ENCODE measurements at places on chromosomes 3 and 15.

DNA sequence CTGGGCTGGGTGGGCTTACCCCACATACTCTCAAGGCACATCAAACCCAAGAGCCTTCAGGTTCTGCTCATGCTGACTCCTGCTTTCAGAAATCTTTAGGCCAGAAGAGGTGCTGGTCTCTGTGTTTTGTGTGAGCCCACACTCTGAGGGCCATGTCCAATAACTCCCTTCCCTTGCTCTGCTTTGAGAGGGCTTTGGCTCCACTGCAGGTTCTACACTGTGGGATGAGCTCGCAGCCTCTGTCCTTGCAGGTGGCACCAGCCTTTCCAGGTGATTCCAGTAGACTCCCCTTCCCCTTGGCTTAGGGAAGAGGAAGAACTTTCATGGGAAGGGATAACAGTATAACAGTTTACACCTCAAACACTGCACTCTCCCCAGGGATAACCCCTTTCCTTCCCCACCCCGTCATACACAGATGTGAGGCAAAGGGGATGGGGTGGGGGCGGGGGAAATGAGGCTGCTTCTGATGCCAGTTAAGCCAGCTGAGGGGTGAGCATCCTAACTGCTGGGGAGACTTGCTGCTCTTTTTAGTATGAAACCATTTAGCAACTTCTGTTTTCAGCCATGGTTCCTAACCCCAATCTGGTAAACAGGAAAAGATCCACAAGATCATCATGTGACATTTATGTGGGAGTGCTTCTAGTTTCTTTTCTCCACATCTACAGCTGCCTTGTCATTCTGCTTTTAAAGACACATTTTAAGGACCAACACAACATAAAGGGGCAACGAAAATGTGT is 262.4 kb downstream of the SLC9A9 start:
- DNase-seq = no peak

DNA sequence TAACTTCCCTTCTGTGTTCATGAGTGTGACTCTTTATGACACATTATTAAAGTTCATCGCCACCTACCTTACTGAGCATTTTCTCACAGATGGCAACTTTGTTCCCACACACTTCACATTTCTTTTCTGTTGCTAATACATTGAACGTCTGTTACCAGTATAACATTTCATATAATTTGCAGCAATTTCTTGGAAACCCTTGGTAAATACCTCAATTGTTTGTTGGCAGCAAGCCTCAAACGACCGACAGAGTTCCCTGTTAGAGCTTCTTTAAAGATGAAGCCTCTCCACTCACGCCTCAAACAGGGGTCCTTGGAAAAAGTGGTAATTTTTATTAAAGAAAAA is 3.2 kb upstream of the CHSY1 start:
- DNase-seq = no peak

GRCh38 chr3:113214917-113215595 is 3.7 kb downstream of the BOC start:
- no peak for DNase-seq

DNA sequence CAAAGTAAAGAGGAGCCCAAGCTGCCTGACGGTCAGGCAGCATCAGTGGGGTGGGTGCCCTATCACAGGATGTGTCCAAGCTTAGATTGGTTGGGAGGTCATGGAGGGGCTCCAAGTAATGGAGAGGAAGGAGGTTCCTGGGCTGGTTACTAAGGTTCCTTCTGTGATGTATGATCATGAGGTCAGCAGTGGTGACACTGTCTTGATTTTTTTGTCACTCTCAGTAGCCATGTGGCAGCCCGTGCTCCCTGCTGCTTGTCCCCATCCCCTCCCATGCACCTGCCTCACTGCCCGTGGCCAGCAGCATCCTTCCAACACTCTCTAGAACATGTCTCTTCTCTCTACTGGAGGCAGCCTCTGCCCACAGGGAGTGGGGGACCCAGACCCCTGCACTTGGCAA is 261.7 kb downstream of the TLE3 start:
- no peak for DNase-seq

DNA sequence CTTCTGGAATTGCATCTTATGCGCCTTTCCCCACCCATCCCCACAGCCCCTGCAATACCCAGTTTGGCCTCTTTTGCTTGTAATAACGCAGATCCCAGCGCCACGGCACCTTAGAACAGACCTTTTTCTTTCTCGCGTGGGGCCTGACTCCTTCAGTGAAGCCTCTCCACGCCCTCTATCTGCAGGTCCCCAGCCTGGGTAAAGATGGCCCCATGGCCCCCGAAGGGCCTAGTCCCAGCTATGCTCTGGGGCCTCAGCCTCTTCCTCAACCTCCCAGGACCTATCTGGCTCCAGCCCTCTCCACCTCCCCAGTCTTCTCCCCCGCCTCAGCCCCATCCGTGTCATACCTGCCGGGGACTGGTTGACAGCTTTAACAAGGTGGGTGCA is 594 bp downstream of the CRELD1 start:
- DNase-seq = no peak

GRCh38 chr3:23662079-23662617 is 143.6 kb upstream of the UBE2E1 start:
- no peak for DNase-seq

- no peak for DNase-seq
These were observed 36.0 kb downstream of the USP13 start for GRCh38 chr3:179688850-179689249.

DNA sequence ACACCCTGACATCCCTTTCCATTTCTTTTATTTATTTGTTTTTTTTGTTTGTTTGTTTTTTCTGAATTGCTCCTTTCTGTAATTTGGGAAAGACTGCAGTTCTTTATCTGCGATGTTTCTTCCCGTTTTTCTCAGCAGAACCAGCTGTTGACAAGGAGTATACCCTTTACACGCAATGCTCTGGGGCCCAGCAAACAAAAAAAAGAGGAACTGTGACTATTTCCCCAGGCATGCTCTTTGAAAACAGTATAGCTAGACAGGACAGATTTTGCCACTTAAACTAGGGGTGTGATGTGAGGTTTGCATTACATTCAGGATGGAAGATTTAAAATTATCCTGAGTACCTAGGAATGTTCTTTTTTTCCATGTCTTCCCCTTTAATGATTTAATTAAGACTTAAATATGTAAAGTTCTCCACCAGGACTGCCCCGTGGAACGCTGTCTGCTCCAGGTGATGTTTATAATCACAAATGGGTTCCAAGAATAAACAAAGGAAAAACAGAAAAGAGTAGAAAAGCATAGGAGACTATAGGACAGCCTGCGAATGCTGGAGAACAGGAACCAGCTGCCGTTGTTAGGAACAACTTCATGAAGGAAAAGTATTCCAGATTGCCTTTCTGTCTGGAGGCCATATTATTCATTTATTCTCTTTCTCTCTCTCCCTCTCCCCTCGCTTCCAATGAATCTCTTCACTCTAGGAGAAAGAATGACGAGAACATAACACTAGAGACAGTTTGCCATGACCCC is 43.3 kb downstream of the TGFBR2 start:
- DNase-seq = no peak

GRCh38 chr3:113441051-113441770 is at the start of gene CFAP44:
Gene CFAP44 (minus strand): TSS chr3:113441493. CDS start chr3:113433664, 7,829 bp downstream.
- peak; percentile 76 for DNase-seq

DNA sequence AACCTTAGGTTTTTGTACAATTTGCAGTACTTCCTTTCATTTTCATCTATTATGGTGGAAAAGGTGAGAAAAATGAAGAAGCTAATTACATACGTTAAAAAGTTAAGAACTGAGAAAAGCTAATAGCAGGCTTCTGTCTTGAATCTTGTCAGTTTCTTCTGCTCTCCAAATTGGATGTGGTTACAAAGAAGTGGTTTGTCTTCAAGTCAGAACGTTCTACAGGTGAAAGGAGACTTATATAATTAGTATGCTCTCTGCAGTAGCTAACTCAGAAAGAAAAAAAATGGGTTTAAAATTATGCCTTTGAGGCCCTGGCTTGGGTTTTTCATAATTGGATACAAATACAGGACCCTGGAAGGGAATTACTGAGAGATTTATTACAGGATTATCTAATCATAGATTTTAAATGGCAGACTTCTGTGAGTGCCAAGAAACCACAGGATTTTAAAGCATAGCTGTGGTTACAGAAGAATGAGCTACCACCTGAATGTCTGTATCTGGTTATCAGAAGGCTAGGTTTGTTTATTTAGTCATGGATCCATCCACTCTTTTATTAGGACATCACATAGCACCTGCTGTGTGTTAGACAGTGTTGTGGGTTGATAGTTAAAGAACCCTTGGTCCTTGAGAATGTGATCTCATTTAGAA is 528.1 kb upstream of the MCTP2 start:
- no peak for DNase-seq

DNA sequence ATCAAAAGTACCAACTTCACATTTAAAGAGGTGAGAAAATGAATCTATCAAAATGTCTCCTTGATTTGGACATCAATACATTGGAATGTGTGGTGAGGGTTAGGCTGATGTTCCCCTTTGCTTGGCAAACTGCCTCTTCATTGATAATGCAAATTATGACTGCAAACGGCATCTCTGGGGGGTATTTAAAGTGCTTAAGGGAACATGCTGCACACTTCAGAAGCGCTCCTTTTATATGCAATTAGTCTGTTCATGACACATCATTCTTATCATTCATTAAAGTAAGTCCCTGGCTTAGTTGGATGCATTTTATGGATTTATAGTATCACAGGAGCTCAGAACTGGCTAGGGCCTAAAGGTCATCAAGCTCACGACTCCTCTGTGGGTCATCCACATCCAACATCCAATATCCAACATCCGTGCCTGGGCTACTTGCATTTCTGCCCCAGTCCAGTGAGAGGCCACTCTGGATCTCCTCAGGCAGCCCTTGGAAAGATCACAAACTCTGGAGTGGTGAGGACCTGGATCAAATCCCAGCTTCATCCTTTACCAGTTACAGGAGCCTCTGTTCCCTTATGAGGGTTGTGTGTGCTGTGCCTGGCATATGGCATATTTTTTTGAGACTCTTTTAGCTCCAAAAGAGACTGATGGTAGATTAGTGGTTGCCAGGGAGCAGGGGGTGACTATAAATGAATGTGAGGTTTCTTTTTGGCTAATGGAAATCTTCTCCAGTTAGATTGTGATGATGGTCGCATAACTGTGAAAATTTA is 136.8 kb upstream of the FOXB1 start:
- DNase-seq = no peak

DNA sequence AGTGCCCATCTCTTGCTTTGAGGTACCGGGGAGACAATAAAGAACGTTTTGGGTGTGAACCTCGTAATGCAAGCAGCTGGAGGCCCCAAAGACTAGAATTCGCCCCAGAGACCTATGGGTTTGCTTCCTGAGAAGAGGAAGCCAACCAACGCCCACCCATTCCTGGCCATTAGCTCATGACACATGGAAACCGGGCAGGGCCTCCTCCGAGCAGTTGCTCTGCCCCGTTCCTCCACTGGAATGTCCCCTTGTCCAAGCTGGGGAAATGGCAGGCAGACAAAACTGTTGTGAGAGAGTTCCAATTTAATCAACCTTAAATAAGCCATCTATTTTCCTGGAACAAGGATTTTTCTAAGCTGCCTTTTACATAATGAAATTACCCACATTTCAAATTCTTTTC is 250.9 kb upstream of the IGF1R start:
- no peak for DNase-seq

DNA sequence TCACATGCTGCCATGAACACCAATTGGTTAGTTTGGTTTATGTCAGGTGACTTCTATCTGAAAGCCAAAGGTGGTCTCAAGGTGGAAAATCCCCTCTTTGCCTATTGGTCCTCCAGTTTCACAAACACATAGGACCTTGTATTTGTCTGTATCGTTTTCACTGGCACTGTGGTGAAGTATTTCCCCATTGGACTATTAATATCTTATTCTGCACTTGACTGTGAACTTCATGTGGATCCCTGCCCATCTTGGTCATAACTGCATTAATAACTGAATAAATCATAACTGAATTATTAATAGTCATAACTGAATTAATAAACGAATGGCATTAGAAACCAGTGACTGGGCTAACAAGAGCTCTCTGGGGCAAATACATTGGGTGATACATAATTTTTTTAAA is 341.3 kb upstream of the ADAMTS9 start:
- no peak for DNase-seq

DNA sequence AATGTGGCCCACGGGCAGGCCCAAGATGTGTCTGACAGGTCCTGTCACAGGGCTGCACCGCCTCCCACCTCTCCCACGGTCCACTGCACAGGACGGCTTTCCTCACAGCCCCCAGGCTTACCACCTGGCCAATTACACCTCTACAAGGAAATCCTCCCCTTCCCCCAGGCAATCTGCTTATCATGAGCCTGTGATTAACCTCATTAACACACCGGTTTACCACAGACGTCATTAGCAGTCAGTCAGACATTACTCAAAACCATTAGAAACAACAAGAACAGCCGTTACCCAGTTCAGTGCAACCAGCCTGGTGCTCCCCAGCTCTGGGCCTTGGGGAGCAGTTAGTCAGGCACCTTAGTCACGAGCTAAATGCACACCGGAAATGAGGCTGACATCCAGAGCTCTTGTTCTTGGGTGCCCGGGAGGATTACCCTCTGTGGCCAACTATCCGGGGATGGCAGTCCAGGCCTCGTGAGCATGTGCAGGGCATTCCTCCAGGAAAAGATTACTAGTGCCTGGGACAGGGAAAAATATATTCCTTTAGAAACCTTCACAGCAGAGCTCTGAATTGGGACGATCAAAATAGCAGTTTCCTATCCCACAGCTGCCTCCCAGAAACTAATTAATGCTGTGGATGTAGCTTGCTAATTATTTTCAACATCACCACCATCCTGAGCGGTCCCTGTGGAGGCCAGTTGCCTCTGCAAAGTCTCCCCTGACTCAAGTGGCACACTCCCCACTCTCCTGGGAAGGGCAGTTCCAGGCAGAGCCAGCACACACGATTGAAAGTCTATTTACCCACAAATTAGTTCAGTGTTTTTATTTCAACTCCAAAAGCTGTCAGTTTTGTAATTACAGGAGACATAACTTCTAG is 117.4 kb upstream of the ZBED2 start:
- DNase-seq = no peak

DNA sequence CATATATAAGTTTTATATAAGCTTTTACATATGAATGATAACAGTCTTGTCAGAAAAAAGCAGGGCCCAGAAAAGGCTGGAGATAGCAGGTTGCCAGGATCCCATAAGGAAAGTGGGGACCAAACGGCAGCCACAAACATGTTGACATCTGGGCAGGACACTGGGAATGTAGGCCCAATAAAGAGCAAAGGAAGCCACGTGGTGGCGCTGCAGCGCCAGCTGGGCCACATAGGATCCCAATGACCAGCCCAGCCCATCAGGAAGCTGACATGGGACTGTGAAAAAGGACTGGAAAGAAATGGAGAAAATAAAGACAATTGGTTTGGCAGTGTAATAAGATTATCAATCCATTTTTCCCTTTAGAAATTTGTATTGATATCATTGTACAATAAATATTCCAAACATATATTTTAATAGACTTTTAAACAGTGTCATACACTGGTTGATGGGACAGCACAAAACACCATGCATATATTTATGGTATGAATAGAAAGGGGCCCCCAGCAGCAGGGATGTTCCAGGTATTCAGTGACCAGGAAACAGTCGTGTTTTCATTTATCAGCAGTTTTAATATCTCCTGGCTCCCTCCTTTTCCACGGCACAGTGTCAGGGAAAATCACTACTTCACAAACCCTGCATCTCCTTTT is 89.0 kb upstream of the STRIT1 start:
- no peak for DNase-seq
